ENCODE measurements at places on chromosomes 3 and 15.

DNA sequence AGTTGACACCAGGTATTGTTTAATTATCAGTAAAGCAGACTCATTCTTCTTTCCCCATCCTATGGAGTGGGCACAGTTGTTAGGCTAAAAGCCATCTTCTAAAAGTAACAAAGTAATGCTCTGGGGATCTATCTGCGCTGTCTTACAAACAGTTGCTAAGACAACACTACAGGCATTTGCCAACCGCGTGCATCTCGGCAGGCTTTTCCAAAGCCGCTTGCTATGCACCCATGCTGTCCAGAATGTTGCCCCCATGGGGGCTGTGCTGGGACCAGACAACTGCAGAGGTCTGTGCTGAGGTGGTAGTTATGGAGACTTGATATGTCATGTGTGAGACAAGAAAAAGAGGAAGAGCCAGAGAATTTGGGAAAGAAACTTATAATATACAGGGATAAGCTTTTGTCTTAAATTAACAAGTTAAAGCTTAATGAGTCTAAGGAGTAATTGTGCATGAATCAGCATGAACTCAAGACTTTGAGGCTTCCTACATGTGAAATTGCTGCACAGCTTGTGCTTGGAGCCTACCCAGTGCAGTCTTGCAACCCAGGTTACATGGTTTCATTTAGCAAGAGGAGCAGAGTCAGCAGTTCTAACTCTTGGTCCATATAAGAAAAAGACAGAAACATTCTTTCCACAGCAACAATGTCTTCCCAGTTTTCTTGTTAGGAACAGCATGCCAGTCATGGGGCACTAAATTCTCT is 38.9 kb upstream of the DCLK3 start:
- no peak for DNase-seq

DNA sequence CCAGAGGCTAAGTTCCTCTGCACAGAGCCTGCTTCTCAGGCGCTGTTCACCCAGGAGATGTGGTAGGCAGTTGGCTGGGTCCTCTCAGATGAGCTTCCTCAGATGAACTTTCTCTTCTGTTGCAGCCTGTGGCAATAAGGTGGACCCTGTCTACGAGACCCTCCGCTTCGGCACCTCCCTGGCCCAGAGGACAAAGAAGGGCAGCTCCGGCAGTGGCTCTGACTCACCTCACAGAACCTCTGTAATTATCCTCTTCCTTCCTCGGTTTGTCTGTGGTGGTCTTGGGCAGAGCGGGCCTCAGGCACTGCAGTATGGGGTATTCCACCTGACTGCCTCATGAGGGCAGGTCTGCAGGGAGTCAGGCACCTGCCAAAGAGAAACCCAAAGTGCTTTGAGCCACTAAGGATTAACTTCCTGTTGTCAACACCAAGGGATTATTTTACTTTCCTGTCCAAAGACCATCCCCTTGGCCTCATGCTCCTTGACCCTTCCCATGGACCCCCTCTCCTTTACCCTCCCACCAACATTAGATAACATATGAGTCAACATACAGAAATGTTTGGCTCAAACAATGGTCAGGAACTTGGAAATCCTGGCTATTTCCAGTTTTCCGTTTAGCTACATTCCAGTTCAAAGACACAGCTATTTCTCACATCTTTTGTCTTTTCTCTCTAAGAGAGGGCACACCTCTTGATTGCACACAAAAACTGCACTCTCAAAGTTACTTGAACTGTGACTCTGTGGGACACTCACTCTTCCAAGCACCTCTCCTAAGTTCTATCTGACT is 105.9 kb downstream of the STAC start:
- no peak for DNase-seq

DNA sequence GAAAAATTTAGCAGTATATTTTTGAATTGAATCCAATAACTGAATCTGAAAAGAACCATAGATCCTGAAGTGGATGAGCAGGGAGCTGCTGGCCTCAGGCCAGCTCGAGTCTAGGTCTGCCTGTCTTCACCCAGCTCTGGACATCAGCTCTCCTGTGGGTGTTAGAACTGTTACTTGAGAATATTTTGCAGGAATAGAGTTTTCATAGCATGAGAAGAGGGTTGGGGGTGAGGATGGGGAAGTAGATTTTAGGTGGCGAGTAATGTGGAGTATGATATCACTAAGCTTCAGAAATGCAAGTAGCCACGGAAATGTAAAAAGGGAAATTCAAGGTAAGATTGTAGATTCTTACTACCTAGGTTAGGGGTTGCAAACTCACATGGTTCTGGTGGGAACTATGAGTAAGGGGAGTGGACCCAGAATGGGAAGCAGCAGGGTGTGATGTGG is 6.2 kb downstream of the RAB8B start:
- no peak for DNase-seq

GRCh38 chr15:69869291-69869690 is 228.4 kb downstream of the TLE3 start:
- no peak for DNase-seq

GRCh38 chr3:123547881-123548519 is 36.9 kb downstream of the HACD2 start:
- DNase-seq: no peak

DNA sequence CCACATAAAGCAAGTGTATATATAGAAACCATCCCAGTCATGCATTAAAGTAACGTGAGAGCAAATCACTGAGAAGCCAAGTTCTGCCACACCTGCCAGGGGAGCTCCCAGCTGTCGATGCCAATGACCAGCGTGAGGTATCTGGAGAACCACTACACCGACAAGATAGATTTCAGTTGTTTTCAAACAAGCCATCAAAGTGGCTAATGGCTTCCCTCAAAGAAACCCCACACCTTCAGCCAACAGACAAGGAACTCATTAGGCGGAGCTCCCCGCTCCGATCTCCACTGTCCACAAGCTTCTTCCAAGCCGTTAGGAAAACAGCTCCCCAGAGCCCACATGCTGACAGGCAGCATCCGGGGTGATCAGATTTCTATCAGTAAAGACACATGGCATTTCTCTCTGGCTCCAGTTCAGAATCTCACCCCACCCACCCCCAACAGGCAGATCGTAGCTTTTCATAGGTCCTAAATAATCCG is 54.2 kb upstream of the SPATA12 start:
- no peak for DNase-seq

GRCh38 chr15:63831041-63831440 is 2.7 kb downstream of the HERC1 start:
- DNase-seq: no peak

GRCh38 chr3:127544803-127545201 is 45.7 kb downstream of the TPRA1 start:
- no peak for DNase-seq

GRCh38 chr3:65883613-65884012 is 155.1 kb downstream of the MAGI1 start:
- no peak for DNase-seq

DNA sequence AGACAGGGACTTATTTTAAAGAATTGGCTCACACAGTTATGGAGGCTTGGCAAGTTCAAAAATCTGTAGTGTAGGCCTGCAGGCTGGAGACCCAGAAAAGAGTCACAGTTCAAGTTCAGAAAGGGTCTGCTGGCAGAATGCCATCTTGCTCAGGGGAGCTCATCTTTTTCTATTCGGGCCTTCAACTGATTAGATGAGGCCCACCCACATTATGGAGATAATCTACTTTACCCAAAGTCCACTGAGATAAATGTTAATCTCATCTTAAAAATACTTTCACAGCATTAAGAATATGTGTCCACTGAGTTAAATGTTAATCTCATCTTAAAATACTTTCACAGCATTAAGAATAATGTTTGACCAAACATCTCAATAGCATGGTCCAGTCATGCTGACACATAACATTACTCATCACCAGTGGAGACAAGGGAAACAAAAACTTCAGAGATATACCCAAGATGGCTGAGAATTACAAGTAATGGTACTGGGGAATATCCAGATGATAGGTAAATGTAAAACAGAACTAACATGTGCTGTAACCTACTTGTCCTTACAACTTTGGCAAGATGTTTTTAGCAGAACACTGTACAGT is 74.3 kb upstream of the STAC start:
- DNase-seq: no peak

- DNase-seq: no peak
Measured at GRCh38 chr15:95425859-95426258, 904.6 kb upstream of the NR2F2 start.

DNA sequence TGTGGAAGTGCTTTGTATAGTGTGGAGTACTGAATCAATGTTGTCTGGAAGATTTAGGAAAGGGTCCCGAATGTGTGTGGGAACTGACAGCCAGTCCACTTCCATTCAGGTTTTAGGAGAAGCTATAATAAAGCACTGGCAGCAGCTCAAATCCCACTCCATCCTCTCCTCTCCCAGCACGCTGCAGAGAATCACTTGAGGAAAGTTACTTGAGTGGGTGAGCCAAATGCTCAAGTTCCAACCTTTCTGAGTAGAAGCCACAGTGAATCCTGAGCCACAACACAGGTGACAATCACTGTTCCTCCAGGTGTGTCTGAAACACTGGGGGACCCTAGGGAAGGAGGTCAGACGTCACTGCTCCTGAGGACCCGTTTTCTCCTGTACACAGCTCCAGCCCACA is 106.5 kb downstream of the TIGIT start:
- no peak for DNase-seq

- peak; percentile 10 for DNase-seq
Measured at GRCh38 chr15:76840830-76841460, 64.2 kb downstream of the SCAPER start.

DNA sequence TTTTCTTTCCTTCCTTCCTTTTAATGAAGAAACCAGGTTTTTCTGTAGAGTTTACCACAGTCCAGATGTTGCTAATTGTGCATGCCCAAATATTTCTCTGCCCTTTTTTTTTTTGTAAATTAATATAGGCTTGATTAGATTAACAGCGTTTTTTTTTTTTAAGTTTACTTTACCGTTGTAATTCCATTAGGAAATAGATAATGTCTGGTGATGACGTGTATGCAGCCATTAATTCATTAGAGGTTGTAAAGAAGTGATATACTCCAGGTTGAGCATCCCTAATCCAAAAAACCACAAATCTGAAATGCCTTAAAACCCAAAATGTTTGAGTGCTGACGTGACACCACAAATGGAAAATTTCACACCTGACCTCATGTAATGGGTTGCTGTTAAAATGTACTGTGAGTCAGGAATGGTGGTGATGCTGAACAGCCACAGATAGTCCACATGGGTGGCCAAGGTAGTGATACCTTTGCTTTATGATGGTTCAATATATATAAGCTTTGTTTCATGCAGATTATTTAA is 43.2 kb downstream of the KNL1 start:
- no peak for DNase-seq

DNA sequence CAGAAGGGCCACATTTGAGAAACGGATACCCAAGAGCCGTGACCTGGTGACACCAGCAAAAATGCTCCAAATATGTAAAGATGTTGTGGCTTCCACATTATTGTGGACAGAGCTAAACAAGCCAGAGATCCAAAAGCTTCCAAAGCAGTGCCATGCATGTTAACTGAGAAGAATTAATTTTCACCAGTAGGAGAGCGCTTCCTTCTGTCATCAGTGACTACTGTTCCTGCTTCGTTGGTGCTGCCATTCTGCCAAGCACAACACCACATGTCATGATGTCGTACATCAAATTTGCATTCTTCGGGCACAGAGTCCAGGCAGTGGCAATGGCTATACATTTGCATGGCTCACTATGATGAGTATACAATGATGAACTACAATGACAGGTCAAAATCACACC is 19.1 kb upstream of the CHST2 start:
- DNase-seq: no peak

GRCh38 chr15:38263996-38264395 is 11.4 kb downstream of the SPRED1 start:
- DNase-seq: no peak

DNA sequence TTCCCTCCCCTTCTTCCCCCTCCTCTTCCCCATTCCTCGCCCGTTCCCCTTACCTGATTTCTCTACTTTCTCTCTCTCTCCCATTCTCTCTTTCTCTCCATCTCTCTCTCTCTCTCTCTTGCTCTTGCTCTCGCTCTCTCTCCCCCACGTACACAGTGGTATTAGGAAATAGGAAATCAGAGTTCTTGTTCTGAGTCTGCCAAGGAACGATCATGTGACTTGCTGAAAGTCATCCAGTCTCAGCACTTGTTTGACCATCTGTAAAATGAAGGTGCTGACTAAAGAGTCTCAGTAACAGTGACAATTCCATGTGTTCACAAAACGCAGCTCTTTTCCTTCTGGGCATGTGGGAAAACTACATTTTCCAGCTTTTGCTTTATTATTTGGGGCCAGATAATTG is 445.0 kb upstream of the TGFBR2 start:
- DNase-seq: no peak

- no peak for DNase-seq
Measured at GRCh38 chr15:92087211-92087610, 233.7 kb downstream of the SLCO3A1 start.

DNA sequence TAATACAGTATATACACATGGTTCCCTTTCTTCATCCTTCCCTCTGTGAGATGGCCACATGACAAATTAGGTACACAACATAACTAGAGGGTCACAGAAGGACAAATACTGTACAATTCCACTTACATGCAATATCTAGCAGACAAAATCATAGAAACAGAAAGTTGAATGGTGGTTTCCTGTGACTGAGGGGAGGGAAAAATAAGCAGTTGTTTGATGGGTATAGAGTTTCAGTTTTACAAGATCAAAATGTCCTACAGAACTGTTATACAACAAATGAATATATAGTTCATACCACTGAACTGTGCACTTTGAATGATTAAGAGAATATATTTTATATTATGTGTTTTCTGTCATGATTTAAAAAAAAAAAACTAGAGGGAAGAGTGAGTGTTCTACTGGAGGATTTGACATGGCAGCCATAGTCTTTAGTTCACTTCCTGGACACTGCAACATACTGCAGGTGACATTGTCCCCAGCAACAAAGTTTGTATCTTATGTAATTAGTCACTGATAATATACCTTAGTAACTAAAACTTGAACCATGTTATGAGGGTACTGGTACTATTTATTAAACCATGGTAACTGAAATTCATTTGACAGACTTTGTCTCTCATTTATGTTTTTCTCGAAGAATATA is 37.2 kb downstream of the CCDC54 start:
- DNase-seq: no peak

DNA sequence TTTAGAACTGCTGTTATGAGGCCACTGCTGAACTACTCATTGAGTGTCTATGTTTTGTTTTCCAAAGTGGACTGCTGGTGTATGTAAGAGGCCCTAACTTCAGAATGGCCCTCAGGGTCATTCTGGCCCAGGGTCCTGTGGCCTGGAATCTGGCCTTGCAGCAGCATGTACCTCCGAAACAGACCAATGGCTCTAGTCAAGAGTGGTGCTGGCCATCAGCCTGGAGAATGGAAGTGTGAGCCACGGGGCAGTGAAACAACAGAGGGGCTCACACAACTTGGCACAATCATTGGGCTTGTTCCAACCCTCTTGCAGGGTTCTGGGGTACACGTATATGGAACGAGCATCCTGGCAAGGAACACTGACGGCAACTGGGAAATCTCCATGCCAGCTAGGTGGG is 40.5 kb downstream of the SCN5A start:
- no peak for DNase-seq

Data from smooth muscle cell of the brain vasculature (primary cell).